Ovary (tissue), 10 donors: ENCODE measurements at places on chromosomes 2 and 18. TPM values are rescaled to one million over a fixed set of nuclear protein-coding genes. Genes with fewer than 3 reads are reported as not detected.
A peak's percentile ranks its signal among the peaks of the same experiment; 100 is the strongest.

The FAM110C gene
- 10.1 TPM for total RNA-seq

The ERMN gene
- total RNA-seq = 0.40 TPM

DNA sequence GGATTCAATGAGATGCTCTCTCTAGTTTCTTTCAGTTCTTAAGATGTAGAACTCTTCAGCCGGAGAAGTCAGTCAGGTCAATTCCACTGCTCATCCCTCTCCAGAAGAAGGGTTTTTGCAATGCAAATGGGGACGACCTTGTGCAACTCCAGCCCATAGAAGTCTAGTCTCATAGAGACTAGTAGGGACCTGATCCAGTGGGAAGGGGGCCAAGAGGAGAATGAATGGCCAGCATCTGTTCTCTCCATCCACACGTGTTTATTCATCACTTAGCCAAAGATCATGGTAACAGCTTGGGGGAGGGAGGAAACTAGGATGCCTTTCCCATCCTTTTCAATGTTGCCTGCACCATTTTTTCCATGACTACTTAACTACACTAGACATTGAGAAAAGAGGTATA, 120.2 kb downstream of the LAMA3 start:
- no peak for DNase-seq

The ZNF2 gene
- 5.5 TPM for total RNA-seq

DNA sequence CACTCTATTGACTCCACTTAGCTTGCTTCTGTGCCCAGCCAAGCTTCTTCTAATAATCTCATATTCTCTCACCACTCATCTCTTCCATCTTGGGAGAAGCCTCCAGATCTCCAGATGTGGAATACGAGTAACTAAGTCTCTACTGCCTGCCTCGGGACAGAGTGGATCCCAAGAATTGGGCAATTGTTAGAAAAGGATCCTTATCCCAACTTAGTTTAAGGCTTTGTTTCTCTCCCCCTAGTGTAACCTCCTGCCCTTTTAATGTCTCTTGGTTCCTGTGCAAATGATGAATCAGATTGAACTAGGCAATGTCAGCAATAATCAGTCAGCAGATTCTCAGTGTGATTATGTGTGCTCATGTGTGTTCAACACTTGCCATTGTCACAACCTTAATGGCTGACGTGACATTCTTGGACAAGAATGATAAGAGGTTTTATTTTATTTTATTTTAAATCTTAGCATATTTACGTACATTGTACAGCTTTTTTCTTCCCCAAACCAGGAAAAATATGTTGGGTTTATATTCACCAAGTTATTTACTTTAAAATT, 59.7 kb downstream of the MYO3B start:
- no peak for DNase-seq

DNA sequence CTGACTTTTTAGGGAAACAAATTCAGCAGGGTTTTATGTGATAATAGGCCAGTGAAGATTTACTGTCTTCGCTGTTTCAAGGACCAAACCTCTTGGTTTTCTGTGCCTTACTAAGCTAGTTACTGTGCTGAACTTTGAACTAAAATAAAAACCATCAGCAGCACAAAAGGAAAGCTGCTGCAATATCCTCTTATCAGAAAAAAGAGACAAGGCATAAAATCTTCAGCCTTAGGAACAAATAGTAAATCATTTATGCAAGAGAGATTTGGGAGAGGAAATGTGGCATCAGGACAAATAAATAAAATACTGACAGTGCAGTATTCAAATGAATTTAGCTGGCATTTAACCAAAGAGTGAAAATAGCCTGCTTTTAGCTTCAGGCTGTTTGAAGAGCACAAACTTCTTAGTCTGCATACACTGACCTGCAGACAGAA, 64.1 kb upstream of the EHBP1 start:
- no peak for DNase-seq

The TCF23 gene
- 72.2 TPM for total RNA-seq

The ANKRD30B gene
- not detected for total RNA-seq

DNA sequence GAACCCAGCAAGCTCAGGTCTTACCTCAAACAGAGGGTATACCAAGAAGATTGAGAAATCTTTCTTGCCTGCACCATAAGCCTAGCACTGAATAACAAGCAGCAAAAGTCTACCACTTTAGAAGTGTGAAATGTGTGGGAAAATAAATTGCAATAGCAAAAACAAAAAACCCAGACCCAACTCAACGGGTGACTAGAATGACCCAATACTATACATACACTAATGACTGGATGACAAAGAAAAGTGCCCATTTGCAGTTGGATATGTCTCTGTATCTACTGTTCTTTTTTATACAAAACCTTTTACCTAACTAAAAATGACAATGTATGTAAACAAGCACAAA, 950.6 kb downstream of the TRIB2 start:
- DNase-seq = no peak

The CDH19 gene
- total RNA-seq = 0.18 TPM

DNA sequence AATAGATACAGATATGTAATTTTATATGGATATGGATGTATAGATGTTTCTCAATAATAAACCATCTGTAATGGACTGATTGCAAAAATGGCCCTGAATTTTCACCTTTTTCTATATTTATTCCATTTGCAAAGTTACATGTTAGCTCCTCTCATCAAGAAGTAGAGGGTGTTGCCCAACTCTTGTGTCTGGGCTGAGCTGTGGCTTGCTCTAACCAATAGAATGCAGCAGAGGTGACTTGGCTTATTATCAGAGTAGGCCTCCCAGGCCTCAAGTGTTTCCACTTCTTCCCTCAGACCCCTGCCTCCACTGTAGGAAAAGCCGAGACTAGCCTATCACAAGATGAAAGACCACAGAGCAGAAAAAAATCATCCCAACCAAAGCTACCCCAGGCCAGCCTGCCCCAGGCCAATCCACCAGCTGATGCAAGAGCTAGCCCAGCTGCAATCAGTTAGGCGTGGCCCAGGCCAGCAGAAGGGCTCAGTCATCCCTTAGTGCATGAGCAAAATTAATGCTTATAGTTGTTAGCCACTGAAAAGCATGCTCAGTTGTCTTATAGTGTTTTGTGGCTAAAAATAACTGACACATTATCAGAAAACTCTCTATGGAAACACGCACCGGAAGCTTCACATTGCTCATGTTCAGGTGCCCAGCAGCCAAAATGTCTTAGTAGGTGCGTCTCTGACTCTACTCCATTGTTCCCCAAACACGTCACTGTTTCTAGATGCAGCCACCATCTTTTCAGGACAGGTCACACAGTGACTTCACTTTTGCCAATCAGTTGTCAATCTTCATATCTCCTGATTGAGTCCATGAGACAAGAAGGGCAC, 464.0 kb downstream of the FBXO15 start:
- no peak for DNase-seq

GRCh38 chr2:164917296-164917903, 37.9 kb downstream of the SLC38A11 start:
- DNase-seq = peak; percentile 61

DNA sequence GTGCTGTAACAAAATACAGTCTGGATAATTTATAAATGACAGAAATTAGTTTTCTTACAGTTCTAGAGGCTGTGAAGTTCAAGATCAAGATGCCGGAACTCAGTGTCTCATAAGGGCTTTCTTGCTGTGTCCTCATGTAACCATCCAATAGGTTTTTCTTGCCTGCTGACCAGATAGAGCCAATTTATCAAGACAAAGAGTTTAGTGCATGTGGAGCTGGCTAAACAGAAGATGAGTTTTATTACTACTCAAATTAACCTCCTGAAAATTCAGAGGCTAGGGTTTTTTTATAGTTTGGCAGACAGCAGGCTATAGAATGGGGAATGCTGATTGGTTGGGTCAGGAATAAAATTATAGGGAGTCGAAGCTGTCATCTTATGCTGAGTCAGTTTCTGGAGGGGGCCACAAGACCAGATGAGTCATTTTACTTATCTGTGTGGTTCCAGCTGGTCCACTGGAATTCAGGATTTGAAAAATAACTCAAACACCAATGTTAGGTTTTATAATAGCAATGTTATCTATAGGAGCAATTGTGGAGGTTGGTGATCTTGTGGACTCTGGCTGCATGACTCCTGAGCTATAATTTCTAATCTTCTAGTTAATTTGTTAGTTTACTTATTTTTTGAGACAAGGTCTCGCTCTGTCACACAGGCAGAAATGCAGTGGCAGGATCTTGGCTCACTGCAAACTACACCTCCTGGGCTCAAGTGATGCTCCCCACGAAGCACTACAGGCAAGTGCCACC, 3.2 kb upstream of the PDK1 start:
- DNase-seq = no peak

The OSBPL6 gene
- 1.6 TPM for total RNA-seq

GRCh38 chr18:48948112-48949049, 2.4 kb downstream of the SMAD7 start:
- DNase-seq = peak; percentile 57

GRCh38 chr2:112622528-112622849, 23.2 kb upstream of the SLC20A1 start:
- DNase-seq = no peak

DNA sequence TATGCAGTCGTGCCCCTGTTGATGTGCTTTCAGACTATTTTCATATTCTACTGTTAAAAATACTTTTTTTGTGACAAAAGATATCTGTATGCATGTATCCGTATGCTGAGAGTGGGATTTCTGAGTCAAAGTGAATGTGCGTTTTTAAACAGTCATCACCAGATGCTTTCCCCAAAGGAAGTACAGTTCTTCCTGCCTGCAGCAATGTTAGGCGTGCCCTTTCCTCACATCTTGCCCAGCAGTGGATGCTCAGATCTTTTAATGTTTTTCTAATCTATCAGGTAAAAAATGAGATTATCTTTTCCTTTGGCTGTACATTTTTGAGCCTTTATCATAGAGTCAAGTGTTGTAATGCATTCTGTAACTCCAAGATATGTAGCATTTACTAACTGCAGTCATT, 111.7 kb downstream of the PTPRM start:
- no peak for DNase-seq

The LONRF2 gene
- 20.6 TPM for total RNA-seq

- no peak for DNase-seq
Observed at GRCh38 chr2:11758187-11758586, 11.8 kb downstream of the LPIN1 start.

The DUSP2 gene
- total RNA-seq = 1.7 TPM

The FBXO48 gene
- 1.6 TPM for total RNA-seq

The APLF gene
- 13.0 TPM for total RNA-seq

DNA sequence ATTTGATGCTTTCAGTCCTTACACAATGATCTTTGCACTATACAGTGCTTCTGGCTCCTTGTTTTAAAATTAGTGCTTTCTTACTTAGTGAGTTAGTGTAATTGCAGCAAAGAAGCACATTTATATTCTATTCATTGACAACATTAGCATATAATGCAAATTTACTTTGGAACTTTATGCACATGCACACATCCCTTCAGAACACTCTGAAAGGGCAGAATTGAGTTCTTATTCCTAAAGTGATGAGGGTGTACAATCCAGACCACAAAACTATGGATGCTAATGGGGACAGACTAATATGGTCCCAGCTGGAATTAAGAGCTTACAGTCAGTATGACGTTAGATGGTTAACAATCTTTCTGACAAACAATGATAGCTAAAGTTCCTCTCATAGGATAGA, 127.1 kb downstream of the RBMS1 start:
- no peak for DNase-seq

The HOXD11 gene
- total RNA-seq = not detected

GRCh38 chr2:9641641-9642040, 10.8 kb upstream of the YWHAQ start:
- DNase-seq = no peak
